ENCODE measurements at places on chromosomes 13 and 19. TPM values are rescaled to one million over a fixed set of nuclear protein-coding genes. Genes with fewer than 3 reads are reported as not detected.

ERICH6B gene
- total RNA-seq = not detected

SYNGR4 gene
- total RNA-seq = not detected

CKM gene
- 3,974 TPM for total RNA-seq

ZNF723 gene
- total RNA-seq = not detected

GRCh38 chr19:5182751-5183150 lies 157.9 kb downstream of the PTPRS start:
- no peak for DNase-seq

DNA sequence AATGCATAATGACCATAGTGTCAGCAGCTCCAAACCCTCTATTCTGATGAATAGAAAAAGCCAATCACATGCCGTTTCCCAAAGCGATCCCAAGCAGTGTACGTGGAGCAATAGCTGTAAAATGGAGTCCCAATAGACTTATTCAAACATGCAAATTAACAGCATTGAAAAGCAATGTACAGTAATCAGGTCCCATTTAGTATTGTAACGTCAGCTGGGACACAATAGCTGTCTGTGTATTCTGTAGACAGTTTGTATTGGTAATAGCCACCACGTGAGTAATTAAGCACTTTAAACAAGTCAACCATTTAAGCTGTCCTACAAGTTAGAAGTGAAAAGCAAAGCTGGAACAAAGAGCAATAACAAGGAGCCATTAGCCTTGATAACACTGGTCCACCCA lies 698.2 kb downstream of the PCDH17 start:
- DNase-seq = no peak

GRCh38 chr19:1875646-1876495 lies 9.4 kb downstream of the ABHD17A start:
- DNase-seq = peak; percentile 93

GRCh38 chr19:18308948-18309325 lies 13.9 kb downstream of the LSM4 start:
- no peak for DNase-seq

DNA sequence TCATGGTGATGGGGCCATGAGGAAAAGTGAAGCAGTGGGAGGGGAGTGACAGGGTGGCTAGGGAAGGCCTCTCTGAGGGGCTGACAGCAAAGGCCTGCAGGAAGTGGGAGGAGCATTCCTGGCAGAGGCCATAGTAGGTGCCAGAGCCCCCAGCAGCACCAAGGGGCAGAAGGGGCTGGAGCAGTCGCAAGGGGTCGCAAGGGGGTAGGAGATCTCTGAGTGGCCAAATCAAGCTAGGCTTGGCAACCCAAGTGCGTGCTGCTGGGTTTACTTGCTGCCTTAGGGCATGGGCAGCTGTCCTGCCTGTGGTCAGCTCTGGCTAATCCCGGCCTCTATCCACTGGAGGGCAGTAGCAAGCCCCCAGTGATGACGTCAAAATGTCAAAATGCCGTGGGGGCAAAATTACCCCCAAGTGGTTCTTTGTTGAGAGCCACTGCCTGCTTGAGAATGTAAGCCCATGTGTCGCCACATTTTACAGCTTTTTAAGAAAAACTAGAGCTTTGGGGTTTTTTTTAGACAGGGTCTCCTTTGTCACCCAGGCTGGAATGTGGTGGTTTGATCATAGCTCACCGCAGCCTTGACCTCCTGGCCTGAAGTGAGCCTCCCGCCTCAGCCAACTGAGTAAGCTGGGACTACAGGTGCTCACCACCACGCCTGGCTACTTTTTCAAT lies 11.8 kb downstream of the CCDC97 start:
- DNase-seq = no peak

DNA sequence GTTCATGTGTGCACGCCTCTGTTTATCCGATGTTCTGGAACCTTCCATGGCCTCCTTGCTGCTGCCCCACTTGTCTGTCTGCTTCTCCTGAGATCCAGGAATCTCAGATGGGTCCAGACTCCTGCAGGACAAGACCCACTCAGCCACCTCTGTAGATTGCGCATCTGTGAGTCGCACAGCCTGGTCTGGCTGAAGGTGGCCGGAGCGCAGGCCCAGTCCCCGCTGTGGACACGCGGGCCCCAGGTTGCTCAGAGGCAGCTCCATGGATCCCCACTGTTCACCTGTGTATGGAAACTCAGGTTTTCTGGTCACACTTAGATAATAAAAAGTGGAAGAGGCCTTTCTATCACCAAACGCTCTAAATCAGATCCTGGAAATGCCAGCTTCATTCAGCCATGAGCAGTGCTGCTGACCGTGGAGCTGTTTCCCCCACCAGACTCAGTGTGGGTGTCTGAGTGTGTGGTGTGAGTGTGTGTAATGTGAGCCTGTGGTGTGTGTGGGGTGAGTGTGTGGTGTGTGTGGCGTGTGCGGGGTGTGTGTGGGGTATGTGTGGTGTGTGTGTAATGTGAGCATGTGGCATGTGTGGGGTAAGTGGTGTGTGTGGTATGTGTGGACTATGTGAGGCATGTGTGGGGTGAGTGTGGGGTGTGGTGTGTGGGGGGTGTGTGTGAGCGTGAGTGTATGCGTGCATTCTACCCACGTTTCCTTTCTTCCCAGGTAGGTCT lies 59.5 kb downstream of the MCF2L start:
- DNase-seq = no peak

Measured in left ventricle myocardium inferior (tissue), 1 donor.